ENCODE measurements at places on chromosomes 13 and 19.

DNA sequence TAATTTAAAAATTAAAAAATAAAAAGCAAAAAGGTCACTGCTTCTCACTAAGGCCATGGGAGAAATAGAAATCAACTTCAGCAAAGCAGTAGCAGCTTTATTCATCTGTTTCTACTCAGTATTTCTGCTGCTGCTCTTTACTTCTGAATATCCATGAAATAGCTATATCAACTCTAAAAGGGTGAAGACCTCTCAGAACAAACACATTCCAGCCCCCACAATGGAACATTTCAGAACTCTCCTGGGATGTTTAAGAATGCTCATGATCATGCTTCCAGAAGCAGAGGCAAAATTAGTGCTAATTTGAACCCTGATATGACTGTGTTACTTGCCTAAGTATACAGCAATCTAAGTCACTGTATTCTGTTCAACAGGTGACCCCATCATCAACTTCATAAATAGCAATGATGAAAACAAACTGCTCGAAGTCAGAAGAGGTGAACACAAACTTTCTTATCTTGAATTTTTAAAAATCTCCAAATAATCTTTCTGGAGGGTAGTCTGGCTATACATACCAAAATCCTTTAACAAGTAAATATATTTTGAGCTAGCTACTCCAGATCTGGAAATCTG lies 29.6 kb upstream of the DOCK9 start:
- no peak for DNase-seq

DNA sequence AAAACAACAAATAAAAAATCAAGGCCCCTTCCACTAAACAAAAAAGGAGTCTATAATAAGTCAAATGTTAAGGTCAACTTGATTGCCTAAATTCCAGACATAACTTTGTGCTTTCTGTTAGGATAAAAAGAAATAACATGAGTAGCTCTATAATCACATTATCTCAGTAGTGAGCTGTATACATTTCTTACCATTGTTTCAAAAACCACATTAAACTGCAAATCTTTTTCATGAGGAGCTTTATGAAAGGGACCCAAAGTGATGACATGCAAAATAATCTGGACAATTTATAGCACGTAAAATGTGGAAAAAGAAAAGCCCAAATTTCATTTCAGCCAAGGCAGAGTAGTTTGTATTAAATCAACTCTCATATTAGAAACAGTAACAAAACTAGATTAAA lies 269.2 kb downstream of the KLF12 start:
- no peak for DNase-seq

DNA sequence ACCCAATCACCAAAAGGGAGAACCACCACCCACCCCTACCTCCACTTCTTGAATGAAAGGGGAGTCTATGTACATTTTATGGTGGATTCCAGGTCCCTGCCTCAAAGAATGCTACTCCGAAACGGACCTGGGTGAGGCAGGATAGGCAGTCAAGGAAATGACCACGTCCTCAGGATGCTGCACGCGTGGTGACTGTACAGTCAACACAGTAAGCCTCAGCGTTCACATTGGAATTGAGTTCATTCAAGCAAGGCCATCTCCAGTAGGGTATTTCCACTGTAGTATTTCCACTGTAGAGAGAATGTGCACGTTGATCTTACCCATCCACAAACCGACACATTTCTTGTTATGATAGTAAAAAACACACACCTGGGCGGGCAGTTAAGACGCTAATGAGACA lies 16.9 kb downstream of the ZSCAN5C start:
- no peak for DNase-seq

- DNase-seq, result no peak
Observed at GRCh38 chr13:66040506-66040905, 1189.6 kb downstream of the PCDH9 start.

DNA sequence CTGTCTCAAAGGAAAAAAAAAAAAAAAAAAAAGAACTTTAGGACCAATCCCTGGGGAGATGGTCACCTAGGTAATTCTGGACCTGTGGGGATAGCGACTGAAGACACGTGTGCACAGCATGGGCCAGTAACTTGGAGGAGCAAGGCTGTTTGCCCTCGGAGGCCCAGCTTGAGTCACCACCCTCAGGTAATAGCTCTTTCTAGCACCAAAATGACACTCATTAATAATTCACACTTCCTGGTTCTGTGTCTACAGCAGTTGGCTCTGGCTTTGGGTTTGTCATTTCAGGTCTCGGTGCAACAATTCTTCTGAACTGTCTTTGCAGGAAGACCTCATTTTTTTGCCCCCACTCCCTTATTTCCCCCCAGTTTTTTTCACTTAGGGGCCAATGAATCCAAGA lies 3.9 kb upstream of the ATP11A start:
- DNase-seq, result no peak

DNA sequence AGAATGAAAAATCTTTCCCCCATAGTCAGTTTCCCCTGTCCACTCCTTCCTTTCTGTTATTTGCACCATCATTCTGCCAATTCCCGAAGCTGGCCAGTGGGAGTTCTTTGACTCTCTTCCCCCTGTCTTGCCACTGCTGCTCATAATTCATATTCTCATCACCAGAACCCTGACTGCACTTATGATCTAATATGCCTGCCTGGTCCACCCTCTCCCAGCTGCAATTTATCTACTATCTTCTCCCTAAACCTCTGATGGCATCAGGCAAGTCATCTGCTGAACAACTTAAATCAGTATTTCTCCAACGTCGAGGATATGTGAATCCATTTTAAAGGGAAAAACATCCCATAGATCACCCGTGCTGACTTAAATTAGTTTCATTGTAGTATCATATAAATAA lies 458.0 kb upstream of the GPC6 start:
- DNase-seq, result no peak

DNA sequence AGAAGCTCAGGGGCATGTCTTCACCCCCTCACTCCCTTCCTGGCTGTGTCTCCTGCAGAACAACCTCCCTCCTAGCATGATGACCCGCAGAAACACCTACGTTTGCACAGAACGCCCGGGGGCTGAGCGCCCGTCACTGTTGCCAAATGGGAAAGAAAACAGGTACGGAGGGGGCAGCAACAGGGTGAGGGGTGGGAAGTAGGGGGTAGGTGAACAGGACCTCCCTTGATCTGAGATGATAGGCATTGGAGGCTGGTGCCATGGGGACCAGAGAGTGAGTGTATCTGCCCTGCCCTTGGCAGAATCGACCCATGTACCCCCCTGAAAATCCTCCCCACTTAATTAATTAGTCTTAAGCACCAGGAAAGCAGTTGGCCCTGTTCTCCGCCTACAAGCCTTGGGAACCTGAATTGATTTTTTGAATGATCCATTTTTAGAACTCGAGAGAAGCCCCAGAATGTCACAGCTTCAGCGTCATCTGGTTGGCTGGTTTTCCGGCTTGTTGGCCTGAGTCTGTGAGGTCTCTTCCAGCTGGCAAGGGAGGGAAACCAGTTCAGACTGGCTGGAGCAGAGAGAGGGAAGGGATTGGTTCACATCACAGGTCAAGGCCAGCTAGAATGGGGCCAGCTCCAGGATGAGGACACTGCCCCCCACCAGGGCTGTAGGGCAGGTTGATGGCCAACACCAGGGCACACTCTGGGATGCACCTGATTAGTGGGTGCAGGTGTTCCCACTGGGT lies 28.2 kb downstream of the CKM start:
- no peak for DNase-seq

- no peak for DNase-seq
Observed at GRCh38 chr13:40259899-40260298, 406.5 kb downstream of the FOXO1 start.

DNA sequence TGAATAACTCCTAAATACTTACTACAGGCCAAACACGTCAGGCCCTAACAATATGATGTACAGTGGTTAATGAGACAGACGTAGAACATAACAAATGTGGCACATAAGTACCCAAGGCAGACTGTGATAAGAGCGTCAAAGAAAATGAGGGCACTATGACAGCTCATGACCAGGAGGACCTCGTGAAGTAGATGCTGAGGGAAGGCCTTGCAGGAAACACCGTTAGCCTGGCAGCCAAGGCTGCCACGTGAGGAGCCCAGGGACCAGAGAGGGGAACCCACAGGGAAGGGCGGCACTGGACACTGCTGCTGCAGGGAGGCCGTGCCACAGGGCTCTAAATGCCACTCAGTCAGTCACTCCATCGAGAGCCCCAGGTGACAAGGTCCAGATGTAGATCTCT lies 5.7 kb downstream of the TUBGCP3 start:
- DNase-seq, result no peak

DNA sequence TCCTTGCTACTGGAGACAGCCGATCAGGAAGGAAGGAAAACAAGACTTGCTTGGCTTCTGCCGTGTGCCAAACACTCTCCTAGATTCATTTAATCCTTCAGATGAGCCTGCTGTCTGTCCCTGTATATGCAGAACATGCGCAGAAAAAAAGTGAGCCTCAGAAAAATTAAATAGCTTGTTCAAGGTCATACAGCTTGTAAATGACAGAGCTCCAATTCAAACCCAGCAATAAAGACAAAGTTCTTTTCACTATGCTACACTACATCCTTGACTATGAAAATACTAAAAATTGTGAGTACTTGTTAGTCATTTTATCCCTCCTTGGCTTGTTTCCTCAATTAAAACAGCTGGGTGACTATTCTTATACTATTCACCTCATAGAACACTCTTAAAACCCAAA lies 121.4 kb downstream of the KCNRG start:
- no peak for DNase-seq

GRCh38 chr13:42611086-42611779 lies 37.3 kb downstream of the TNFSF11 start:
- DNase-seq, result no peak

- no peak for DNase-seq
Observed at GRCh38 chr13:44870456-44870929, 118.8 kb downstream of the NUFIP1 start.

DNA sequence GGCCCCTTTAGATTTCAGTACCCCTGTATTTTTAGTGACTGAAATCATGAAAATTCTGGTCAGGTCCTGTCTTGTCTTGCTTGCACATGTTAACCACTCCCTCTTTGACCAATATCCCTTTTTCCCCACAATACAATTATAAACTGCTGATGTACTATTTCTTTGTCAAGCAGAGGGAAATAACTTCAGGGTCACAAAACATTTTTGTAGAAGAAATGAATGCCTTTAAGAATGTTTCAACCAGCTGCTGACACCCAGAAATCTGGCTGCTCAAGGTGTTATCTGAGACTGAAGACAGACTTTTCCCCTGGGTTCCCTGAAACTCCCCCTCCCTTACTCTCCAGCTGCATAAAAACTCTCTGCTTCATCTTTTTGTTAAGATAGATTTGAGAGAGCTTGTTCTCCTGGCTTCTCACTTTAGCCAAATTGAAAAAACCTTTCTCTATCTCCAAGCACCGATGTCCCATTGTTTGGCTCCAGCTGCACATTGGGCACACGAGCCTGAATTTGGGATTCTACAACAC lies 18.4 kb upstream of the ACOD1 start:
- DNase-seq, result no peak

- no peak for DNase-seq
Observed at GRCh38 chr13:50955798-50956197, 46.2 kb downstream of the RNASEH2B start.

GRCh38 chr19:54708781-54709180 lies 15.5 kb upstream of the KIR3DL3 start:
- DNase-seq, result no peak

DNA sequence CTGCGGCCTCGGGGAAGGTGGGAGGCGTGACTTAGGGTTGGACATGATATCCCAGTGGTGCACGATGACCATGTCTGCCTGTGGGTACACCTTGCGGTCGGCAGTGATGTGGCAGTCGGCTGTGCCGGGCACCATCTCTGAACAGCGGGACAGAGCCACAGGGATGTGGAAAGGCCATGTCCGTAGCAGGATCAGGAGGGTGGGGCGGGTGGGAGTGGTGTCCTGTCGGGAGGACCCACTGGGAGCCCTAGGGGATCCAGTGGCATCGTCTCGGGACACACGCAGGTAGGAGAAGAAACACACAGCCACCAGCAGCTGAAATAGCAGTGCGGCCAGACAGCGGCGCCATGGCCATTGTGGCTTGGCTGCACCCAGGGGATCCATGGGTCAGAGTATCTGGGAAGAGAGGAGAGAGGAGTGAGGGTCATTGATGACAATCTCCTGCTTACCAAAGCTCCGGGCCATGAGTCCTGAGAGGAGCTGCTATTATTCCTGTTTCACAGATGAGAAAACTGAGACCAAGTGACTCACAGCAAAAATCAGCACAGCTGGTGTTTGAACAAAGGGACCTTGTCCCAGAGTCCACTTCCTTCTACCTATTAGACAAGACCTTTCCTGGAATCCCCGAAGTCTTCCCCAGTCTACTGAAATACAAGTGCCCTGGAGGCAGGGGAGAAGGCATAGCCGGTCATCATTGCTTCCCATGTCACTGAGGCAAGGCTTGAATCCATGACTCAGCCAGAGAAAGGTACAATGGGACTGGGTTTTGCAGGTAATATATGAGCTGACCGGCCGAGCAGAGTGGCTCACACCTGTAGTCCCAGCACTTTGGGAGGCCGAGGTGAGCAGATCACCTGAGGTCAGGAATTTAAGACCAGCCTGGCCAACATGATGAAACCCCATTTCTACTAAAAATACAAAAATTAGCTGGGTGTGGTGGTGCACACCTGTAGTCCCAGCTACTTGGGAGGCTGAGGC lies 5.2 kb upstream of the FUT6 start:
- DNase-seq, result peak; percentile 10

DNA sequence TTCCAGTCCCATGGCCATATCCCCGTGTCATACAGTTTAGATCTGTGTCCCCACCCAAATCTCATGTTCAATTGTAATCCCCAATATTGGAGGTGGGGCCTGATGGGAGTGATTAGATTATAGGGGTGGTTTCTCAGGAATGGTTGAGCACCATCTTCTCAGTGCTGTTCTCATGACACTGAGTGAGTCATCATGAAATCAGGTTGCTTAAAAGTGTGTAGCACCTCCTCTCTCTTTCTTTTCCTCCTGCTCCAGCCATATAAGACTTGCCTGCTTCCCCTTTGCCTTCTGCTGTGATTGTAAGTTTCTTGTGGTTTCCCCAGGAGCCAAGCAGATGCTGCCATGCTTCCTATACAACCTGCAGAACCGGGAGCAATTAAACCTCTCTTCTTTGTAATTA lies 197.8 kb downstream of the NALCN start:
- DNase-seq, result no peak

DNA sequence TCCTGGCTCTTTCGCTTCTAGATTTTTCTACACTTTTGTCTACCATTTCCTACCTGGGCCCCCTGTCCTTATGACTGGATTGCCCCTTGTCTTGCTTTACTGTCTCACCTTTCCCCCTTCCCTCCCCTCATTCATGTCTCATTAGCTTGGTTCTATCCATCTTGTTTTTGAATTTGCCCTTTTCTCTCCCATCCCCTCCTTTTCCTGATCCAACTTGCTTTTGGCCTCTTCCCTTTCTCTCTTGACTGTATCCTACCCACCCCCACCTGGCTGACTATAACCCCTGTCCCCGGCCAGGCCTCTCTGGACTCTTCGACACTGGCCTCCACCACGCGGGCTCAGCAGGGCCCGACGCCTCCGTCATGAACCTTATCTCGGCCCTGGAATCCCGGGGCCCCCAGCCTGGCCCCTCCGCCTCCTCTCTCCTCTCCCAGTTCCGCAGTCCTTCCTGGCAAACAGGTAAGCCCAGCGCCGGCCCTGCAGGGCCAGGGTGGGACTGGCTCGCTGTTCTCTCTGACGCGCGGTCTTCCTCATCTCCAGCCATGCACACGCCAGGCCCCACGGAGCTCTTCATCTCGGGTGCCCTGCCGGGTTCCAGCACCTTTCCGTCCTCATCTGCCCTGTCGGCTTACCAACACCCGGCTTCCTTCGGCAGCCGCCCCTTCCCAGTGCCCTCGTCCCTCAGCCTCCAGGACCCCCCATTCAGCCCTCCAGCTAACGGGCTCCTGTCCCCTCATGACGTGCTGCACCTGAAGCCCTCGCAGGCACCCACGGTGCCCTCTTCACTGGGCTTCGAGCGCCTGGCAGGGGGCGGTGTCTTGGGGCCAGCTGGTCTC lies 3.4 kb downstream of the PRR12 start:
- DNase-seq, result no peak

All from SK-N-SH (cell line).